ENCODE measurements at places on chromosomes 2 and 18.
A peak's percentile ranks its signal among the peaks of the same experiment; 100 is the strongest.

GRCh38 chr2:56299171-56299691 lies 115.4 kb downstream of the CCDC85A start:
- peak; percentile 43 for DNase-seq

DNA sequence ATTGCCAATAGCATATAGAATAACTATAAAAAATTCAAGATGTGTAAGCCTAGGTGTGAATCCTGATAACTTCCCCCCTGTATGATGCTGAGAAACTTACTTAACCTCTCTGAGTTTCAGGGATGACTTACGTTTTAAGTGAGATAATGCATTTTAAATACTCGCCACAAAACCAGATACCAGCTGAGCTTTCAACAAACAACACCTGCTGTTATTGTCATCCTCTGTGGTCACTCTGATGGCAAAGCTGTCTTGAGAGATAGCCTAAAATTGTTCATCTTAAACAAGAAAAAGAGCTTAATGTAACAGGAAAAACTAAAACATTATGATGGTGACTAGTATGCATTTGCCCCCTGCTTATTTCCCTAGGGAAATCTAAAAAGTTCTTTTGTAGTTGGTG lies 131.5 kb downstream of the RAD51AP2 start:
- no peak for DNase-seq

GRCh38 chr2:112003576-112004252 lies 51.4 kb upstream of the TMEM87B start:
- no peak for DNase-seq

GRCh38 chr2:220046507-220046906 lies 419.1 kb downstream of the SLC4A3 start:
- DNase-seq = no peak

- no peak for DNase-seq
Observed at GRCh38 chr18:56107821-56108477, 520.0 kb upstream of the TCF4 start.
